ENCODE measurements at places on chromosomes 11 and 22. TPM values are rescaled to one million over a fixed set of nuclear protein-coding genes. Genes with fewer than 3 reads are reported as not detected.
A peak's percentile ranks its signal among the peaks of the same experiment; 100 is the strongest.

The SEZ6L gene
- polyA plus RNA-seq, result 0.37 TPM

DNA sequence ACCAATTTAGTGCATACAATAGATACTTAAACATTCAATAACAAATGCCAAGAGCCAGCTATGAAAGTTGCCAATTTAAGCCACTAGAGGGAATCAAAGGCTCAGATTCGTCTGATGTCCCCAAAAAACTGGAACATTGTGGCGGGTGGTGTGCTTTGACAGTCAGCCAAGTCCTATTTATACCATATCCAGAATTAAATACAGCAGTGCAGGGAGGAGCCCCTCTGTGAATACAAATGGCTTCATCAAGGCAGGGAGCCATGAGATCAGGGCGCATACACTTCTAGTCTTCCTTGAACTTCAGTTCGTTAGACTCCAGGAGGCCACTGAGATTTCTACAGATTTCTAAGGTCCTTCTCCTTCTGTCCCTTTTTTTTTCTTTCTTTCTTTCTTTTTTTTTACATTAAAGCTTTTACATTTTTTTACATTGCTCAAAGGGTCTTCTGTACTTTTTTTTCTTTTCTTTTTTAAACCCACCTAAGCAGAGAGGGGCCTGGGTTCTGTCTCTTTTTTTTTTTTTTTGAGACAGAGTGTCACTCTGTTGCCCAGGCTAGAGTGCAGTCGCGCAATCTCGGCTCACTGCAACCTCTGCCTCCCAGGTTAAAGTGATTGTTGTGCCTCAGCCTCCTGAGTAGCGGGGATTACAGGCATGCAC is 41.5 kb upstream of the HSPA8 start:
- no peak overlapping the region for H3K4me3 ChIP-seq
- no peak for DNase-seq
- no peak overlapping the region for H3K27ac ChIP-seq
- H3K36me3 ChIP-seq, result no peaks in the 10 kb centered on the region
- H3K27me3 ChIP-seq, result no peaks in the 10 kb centered on the region

GRCh38 chr11:27694992-27695391 is 5.3 kb downstream of the BDNF start:
- DNase-seq, result no peak
- H3K4me3 ChIP-seq, result no peak overlapping the region
- H3K27ac ChIP-seq, result no peak overlapping the region

DNA sequence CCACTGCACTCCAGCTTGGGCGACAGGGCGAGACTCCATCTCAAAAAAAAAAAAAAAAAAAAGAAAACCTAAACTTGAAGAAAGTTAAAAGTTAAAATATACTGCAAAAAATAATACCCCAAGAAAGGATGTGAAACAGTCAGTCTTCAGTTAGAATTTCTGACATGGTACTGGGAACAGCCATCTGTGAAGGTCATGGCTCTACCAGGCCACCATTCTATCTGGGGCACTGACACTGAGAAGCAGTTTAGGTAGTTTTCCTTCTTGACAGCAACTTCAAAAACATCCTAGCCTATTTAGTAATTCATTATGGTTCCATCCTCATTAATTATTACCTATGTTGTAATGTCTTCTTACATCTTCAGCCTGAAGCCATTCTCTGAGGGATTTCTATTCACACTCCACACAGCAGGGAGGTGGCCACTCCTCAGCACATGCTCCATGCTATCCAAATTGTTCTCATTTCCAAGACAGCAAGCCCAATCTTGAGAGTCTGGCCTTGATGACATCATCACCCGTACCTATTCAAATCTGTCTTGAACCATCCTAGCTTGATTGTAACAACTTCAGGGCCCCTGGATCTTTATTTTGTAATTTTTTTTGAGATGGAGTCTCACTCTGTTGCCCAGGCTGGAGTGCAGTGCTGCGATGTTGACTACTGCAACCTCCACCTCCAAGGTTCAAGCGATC is 38.2 kb downstream of the SERPIND1 start:
- H3K36me3 ChIP-seq, result peaks cover 67% of the 10 kb centered on the region
- peaks cover 2% of the 10 kb centered on the region for H3K4me1 ChIP-seq
- no peaks in the 10 kb centered on the region for H3K27me3 ChIP-seq
- no peak overlapping the region for H3K27ac ChIP-seq

The OR9G1 gene
- not detected for polyA plus RNA-seq

DNA sequence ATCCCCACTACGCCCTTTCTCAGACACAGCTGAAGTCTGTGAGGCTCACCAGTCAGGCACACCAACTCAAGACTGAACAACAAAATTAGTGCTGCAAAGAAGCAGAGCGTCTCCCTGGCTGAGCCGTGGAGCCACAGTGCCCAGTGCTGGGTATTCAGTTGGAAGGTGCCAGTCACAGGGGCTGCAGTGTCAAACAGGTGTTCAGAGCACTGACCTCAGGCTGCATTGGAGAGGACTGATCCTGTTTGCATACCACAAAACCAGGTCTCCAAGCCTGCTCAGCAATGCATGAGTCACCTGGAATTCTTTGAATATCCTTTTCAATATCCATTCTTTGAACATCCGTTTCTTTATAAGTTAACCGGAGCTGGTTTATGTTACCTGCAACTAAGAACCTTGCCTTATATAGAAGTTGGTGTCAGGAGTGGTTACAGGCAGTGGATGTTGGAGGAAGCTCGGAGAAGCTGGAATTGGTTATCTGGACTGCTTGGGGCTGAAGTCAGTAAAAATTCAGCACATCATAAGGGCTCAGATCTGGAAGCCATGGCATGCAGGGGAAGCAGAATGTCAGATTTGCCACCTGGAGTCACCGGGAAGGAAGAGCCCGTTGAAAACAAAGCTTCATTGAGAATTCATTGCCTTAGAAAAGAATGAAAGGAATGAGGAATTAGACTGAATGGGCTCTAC is 30.3 kb downstream of the PDGFB start:
- no peak for DNase-seq
- peaks cover 25% of the 10 kb centered on the region for H3K27me3 ChIP-seq
- no peak overlapping the region for H3K4me3 ChIP-seq
- no peaks in the 10 kb centered on the region for H3K4me1 ChIP-seq

DNA sequence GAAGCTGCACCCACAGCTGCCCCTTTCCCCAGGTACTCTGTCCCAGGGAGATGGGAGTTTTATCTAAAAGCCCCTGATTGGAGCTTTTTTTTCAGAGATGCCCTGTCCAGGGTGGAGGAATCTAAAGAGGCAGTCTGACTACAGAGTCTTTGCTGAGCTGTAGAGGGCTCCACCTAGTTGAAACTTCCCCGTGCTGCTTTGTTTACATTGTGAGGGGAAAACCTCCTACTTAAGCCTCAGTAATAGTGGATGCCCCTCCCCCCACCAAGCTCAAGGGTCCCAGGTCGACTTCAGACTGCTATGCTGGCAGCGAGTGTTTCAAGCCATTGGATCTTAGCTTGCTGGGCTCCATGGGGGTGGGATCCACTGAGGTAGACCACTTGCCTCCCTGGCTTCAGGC is 470.1 kb upstream of the LARGE1 start:
- no peaks in the 10 kb centered on the region for H3K4me1 ChIP-seq
- H3K36me3 ChIP-seq, result no peaks in the 10 kb centered on the region
- no peak for DNase-seq
- no peak overlapping the region for H3K4me3 ChIP-seq
- H3K27ac ChIP-seq, result no peak overlapping the region

DNA sequence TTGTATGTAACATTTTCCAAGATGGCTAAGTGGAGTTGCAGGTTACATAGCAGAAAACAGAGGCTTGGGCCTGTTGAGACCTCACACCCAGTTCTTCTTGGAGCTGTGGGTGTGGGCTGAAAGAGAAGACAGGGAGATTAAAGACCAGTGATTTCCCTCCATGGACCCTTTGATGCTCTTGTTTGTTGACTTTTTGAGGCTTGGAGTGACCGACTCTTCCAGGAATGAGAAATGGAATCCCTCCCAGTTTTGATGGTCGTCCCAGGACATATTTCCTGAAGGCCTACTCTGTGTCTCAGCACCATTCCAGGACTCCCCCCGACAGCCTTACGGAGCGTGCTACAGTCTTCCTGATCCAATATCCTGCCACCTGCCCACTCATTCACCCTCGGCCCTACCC is 96.9 kb downstream of the PTPRJ start:
- no peak for DNase-seq
- H3K36me3 ChIP-seq, result no peaks in the 10 kb centered on the region
- H3K27me3 ChIP-seq, result no peaks in the 10 kb centered on the region
- no peak overlapping the region for H3K4me3 ChIP-seq

The UPK3A gene
- 1.0 TPM for polyA plus RNA-seq

DNA sequence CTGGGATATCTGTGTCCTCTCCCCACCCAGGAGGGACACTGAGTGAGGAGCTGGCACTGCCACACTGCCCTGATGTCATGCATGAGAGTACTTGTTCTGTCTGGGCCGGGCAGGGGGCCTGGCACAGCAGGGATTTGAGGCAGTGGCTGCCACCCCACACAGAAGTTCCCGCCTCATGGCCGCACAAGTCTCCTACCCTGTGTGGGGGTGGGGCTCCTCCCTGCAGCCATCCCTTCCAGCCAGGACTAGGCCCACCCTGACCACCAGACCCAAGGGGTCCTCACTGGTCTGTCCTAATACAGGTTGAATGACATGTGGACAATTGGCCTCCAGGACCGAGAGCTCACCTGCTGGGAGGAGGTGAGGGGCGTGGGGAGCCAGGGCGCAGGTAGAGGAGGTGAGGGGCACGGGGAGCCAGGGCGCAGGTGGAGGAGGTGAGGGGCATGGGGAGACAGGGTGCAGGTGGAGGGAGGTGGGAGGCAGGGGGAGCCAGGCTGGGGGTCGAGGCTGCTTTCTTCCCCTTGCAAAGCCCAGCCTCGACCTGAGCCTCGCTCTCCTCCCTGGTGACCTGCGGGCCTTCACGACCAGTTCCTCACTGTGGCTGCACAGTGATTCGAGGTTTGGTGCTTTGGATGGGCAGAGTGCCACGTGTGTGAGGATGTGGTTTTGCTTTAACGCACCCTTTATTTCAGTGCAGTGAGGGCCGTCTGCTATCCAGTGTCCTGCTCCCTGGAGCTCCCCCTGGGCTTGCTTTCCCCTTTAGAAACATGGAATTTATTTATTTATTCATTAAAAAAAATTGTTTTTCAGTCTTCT is 7.4 kb downstream of the LZTR1 start:
- no peak overlapping the region for H3K4me3 ChIP-seq
- no peak overlapping the region for H3K27ac ChIP-seq
- no peaks in the 10 kb centered on the region for H3K4me1 ChIP-seq
- H3K36me3 ChIP-seq, result peaks cover 41% of the 10 kb centered on the region
- H3K27me3 ChIP-seq, result no peaks in the 10 kb centered on the region
- DNase-seq, result no peak

- no peak overlapping the region for H3K4me3 ChIP-seq
- no peak overlapping the region for H3K27ac ChIP-seq
- H3K36me3 ChIP-seq, result no peaks in the 10 kb centered on the region
Observed at GRCh38 chr11:126879516-126879915, 121.1 kb downstream of the KIRREL3 start.

The MS4A14 gene
- polyA plus RNA-seq, result 1.1 TPM

- H3K36me3 ChIP-seq, result no peaks in the 10 kb centered on the region
- no peak for DNase-seq
- H3K4me3 ChIP-seq, result no peak overlapping the region
- no peaks in the 10 kb centered on the region for H3K4me1 ChIP-seq
- H3K27me3 ChIP-seq, result no peaks in the 10 kb centered on the region
Observed at GRCh38 chr11:27013781-27014361, 20.0 kb downstream of the FIBIN start.

- no peaks in the 10 kb centered on the region for H3K36me3 ChIP-seq
- no peak overlapping the region for H3K4me3 ChIP-seq
- no peaks in the 10 kb centered on the region for H3K4me1 ChIP-seq
- no peak for DNase-seq
- H3K27me3 ChIP-seq, result no peaks in the 10 kb centered on the region
Observed at GRCh38 chr11:96486890-96487611, 97.2 kb downstream of the JRKL start.

The RFPL3 gene
- 0.11 TPM for polyA plus RNA-seq

- no peak overlapping the region for H3K27ac ChIP-seq
- no peak for DNase-seq
- H3K4me1 ChIP-seq, result peaks cover 21% of the 10 kb centered on the region
- no peaks in the 10 kb centered on the region for H3K36me3 ChIP-seq
Observed at GRCh38 chr11:17432002-17432401, 43.5 kb upstream of the KCNJ11 start.

DNA sequence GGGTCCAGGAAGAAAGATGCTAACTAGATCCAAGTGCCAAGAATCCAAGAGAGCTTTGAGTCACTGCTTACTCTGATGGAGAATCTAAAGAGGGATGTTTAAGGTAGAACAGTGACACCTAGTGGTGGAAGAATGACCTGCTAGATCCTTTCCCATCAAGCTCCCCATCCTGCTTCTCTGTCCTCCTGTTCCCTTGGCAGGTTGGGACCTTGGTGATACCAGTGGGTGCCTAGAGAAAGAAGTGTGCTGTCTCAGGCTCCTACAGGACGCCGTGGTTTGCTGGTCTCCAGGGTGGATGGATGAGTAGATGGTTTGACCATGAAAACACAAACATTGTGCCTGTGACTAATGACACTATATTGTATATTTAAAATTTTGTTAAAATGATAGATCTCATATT is 383.7 kb downstream of the TMEM135 start:
- no peaks in the 10 kb centered on the region for H3K27me3 ChIP-seq
- DNase-seq, result peak; percentile 72
- no peak overlapping the region for H3K4me3 ChIP-seq
- H3K4me1 ChIP-seq, result no peaks in the 10 kb centered on the region
- no peak overlapping the region for H3K27ac ChIP-seq
- no peaks in the 10 kb centered on the region for H3K36me3 ChIP-seq

The HTR3A gene
- polyA plus RNA-seq, result 2.6 TPM

All from thymus (tissue), 14 donors.